ENCODE measurements at places on chromosomes 1 and 21. TPM values are rescaled to one million over a fixed set of nuclear protein-coding genes. Genes with fewer than 3 reads are reported as not detected.

The PADI1 gene
- not detected for total RNA-seq

The LMOD1 gene
- total RNA-seq = 1,429 TPM

The LYPD8 gene
- total RNA-seq = not detected

DNA sequence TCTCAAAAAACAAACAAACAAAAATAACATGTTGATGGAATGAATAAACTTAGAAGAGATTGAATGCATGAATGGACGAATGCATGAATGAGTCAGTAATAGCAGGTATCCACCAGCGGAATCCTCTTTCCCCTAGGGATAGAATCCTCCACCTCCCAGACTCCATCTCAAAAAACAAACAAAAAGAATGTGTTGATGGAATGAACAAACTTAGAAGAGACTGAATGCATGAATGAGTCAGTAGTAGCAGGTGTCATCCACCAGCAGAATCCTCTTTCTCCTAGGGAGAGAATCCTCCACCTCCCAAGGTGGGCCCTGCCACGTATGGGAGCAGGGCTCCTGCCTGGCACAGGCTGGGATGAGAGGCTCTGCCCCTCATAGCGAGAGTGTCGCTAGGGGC lies 26.8 kb upstream of the RNF19B start:
- no peak for ATAC-seq

DNA sequence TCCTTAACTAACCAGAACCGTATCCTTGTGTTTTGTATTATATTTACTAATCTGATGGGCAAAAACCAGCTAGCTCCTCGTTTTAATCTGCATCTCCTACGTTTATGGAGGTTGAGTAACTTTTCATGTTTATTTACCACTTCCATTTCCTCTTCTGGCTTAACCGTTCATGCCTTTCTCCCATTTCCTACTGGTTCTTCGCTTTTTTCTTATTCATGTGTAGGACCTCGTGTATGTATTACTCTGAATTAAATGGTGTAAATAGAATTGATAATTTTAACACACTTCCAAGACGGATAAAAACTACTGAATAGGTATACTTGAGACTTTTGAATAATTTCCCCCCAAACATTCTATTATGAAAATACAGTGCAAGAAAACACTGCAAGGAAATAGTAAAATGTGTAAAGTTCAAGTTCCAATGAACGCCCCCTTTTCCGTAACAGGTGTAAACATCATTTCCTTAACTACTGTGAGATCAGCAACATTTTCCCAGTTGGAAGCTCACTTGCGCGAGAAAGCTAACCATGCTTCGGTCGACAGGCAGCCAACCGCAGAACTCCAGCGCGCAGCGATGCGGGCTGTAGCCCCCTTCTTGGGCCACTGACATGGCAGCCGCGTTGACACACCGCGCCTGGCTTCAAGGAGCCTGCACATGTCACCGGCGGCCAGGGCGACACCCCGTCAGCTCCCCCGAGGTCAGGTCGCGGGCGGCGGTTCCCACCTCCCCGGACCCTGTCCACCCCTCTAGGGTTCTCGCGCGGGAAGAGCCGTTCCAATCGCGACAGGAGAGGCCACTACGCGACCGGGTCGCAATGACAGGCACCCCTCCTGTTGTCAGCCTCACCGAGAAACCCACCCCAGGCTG lies 816 bp downstream of the EDEM3 start:
- ATAC-seq = no peak
